GM23338 (cell line): ENCODE measurements at places on chromosomes 6 and 20. TPM values are rescaled to one million over a fixed set of nuclear protein-coding genes. Genes with fewer than 3 reads are reported as not detected.

DNA sequence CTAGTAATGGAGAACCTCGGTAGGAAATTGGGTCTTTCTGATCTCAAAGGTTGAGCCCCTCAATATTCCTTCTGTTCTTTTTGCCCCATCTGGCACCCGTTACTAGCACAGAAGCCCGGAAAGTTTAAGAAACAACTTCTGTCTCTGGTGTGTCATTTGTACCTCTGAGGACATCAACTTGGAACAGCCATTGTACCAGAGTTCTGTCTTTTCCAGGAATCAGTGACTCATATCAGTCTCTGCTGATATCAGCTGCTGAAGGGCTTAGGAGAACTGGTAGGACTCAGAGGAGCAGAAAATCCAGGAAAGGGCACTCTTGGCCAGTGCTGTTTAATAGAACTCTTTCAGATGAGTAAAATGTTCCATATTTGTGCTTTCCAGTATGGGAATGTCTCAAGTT, 78.3 kb upstream of the CHD6 start:
- DNase-seq: no peak

DNA sequence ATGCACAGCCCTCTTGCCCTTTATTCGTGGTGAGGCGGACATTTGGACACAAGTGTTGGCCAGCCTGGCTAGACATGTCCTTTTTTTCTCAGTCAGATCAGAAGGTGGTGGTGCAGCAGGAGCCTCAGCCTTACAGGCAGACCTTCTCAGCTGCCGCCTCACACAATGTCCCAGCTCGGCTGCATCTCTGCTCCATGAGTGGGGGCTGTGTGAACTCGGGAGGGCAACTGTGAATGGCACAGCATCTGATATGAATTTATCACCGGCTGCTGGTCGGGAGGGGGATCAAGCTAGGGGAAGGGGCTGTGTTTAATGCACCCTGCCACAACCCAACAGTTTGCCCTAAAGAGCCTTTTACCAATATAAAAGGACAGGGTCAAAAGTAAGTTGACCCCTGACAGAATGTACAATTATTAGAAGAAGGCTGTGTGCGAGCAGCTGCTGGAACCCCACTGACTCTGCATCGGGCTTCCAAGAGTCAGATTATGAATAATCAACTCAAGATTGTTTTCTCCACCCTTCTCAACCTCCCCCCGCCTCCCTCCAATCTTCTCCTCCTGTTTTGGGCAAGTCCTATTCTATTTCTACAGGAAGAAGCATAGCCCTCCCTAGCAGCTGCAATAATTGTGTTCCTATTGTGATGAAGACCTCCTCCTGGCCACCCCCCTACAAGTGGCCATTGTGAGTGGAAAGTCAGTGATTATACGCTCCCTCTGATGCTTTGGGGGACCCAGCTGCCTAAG, 245.2 kb downstream of the PKHD1 start:
- DNase-seq: no peak

DNA sequence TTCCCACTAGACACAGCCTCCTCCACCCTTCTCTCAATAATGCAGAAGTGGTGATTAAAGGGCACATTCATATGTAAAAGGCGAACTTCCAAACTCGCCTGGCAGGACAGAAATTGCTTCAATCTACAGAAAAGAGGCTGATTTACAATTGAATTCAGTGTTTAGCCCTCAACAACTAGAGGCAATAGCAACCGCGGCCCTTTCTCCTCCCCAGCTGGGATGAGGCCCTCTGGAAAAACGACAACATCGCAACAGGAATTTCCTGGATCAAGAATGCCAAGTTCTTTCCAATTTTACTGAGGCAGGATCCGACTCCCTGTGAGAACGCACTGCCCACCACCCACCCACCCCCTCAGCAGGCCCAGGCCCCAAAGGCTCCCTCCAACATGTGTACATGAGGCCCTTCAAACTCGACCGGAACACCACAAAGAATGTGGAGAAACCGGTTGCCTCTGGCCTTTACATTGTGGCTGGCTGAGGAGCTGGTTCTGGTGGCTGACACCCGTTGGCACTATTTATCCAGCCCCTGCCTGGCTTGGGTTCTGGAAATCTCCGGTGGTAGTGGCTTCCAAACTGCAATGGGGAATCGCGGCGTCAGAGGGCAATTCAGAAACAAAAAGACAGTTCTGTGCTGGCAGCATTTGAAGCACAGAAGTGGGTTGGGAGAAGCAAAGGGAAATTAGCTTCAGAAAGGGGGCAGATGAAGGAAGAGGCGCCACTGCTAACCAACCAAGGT, 36.8 kb downstream of the ZMYND8 start:
- DNase-seq: peak; percentile 98

DNA sequence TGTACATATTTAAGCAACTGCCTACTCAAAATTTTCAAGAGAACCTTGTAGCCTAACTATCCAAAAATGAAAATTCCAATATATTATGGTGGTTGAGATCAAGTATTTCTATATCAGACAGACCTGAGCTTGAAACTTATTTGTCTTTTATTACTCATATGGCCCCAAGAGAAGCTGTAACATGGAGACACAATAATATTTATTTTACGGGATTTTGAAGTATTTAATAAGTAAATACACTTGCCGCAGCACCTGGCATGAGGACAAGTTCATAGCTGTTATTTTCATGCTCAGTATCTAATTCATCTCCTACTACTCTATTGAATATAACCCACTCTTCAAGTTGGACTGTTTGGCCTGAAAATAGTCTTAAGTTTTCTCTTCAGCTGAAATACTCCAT, 28.0 kb downstream of the PTPRK start:
- no peak for DNase-seq

GRCh38 chr6:145548933-145549648, 186.2 kb downstream of the EPM2A start:
- DNase-seq: no peak

DNA sequence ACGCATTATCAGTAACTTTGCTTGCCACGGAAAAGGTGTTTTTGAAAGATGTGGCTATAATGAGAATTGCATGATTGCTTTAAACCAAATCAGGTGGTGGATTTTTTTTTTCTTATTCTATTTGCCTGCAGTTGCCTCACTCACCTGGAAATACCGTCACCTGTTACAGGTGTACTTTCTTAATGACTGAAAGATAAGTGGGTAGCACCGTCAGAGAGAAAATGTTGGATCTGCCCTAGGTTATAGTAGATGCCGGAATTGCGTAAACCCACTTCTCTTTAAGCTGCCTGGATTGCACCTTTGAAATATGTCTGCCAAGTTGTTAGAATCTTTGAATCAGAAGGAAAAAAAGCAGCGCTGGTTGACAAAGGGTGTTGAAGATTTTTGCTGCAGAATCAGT, 68.5 kb downstream of the SH3BGRL2 start:
- DNase-seq: no peak

- DNase-seq: peak; percentile 62
These were observed 719 bp downstream of the HSP90AB1 start for GRCh38 chr6:44247338-44248302.

DNA sequence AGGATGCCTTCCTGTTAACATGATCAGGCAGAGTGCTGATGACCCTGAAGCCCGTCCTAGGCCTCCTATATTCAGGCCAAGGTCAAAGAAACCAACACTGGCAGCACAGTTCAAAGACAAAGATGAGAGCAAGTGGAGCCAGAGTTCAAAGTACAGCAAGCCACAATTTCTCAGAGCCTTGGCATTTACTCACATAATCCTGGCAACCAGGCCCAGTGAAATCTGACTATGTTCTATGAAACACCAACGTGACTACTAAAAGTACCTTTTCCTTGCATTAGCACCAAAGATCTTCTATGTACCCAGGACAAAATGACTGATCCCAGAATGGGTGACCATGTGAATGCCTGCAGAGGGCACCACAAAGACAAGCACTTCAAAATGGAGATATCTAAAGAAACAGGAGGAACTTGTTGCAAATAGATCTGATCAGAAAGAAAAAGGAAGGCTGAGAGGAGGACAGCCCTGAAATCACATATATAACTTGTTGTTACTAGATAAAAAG, 3.9 kb downstream of the NFS1 start:
- DNase-seq: no peak

DNA sequence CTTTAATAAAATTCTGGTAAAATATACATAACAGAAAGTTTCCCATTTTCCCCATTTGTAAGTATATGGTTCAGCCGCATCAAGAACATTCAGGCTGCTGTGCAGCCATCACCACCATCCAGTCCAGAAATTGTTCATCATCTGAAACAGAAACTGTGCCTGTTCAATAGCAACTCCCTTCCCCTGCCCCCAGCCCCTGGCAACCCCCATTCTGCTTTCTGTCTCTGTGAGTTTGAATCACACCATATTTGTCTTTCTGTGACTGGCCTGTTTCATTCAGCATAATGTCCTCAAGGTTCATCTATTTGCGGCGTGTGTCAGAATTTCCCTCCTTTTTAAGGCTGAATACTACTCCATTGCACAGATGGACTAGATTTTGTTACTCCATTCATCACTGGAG, 19.1 kb downstream of the VSTM2L start:
- DNase-seq: no peak

DNA sequence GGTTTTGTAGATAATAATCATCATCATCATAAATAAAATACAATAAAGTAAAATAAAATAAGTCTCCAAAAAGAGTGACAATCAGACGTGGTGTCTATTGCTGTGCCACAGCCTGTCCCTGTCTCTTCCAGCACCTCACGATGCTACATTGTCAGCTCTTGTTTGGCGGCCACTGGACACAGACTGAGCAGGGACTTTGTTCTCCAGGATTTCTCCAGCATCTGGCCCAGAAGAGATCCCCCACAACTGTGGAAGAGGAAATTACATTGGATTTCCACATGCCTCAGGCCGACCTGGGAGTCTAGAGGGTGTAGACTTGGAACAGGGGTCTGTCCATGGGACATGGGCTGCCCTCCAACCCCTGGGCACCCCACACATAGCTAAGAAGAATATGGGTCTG, 39.2 kb upstream of the RALY start:
- DNase-seq: no peak

- DNase-seq: peak; percentile 25
These were observed 93.2 kb upstream of the AKIRIN2 start for GRCh38 chr6:87794922-87795885.

- no peak for DNase-seq
These were observed 100.7 kb downstream of the F13A1 start for GRCh38 chr6:6219716-6220115.

DNA sequence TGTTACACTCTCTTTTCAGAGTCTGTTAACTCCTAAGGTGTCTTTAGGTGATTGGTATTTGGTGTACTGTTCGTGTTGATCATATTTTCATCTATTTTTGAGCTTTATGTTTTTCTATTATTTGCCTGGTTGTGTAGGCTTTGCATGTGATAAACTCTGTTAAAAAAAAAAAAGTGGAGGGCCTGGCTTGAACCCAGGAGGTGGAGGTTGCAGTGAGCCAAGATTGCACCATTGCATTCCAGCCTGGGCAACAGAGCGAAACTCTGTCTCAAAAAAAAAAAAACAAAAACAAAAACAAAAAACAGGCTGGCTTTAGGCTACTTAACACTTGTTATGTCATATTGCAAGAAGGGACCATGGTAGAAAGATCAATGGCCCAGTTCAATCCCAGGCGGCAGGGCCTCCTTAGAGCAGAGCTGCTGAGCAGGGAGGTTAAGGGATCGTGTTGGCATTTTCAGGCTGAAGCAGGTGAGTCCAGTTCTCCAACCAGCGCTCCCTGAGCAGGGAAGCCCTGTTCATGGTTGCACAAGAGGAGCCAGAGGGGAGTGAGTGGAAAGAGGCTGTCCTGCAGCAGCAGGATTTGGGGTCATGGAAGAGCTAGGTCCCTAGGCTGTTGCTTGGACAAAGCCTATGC, 8.5 kb downstream of the PYGB start:
- no peak for DNase-seq

DNA sequence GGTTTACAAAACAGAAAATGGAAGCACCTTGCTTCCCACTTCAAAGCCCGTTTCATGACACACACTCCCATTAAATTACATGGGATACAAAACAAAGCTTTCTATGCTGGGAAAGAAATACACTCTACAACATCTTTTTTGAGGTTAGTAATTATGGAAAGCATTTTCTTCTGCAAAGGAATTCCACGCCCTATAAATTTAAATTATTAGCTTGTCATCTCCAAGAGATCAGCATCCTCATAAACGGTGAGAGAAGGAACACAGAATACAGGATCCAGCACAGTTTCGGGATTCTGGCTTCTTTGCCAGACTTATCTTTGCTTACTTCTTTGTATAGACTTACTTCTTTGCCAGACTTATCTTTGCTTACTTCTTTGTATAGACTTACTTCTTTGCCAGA, 1.3 kb upstream of the SMPDL3A start:
- DNase-seq: no peak

- DNase-seq: peak; percentile 67
These were observed 46.3 kb downstream of the OR2B2 start for GRCh38 chr6:27865850-27866356.

DNA sequence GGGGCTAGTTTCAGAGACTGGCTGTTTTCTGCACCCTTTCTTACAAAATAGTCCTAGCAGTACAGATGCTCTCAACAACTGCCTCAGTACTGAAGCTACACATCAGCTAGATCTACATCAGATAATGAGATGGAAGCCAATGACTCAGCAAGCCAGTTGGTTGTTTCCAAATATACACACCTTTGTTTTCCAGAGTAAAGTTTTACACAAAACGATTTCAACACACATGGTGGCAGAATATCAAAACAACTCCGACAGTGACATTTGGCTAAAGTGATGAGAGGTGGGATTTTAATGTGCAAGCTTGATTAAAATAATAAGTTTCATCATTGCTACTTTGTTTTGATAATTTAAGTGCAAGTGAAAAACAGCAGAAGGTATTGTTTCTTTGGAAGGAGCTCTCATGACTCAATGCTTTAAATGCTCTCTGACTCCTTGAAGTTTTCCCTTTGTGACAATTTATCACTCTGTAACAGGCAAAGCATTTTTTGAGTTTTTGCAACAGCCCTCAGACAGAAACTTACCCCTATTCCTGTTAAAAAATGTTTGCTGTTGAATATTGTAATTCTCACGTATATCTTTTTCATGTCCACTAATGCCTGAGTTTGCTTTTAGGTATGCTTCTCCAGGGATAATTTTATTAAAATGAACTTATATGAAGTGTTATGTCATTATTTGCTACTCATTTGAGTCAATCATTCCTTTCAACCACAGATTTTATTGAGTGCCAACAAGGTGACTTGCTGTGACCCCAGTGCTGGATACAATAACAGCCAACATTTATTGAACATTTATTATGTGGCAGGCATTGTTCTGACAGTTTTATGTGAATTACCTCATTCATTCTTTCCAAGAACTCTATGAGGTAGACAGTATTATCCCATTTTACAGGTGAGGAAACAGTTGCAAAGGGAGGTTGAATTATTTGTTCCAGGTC, 882.0 kb downstream of the TFAP2A start:
- DNase-seq: no peak

The BPIFB2 gene
- total RNA-seq: not detected in 2 replicates

DNA sequence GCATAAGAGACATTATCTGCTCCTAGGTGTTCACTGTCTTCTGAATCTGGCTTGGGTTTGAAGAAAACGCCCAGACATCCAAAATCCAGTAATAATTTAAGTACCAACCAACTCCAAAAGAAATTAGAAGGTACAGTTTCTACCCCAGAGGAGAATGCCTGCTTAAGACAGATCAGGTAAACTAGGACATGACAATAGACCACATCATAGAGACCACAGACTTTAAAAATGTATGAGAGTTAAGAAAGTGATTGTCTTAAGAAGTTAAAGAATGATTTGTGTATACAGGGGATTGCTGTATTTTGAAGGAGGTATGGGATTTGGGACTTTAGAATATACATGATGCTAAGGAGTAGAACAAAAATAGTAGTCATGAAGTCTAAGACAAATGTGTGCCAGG, 120.8 kb upstream of the EDN1 start:
- DNase-seq: no peak

GRCh38 chr6:46367354-46368168, 123.7 kb downstream of the RCAN2 start:
- no peak for DNase-seq

The LGSN gene
- 0.45 TPM in 1 of 2 replicates, not detected in the other for total RNA-seq

The PTPRT gene
- not detected in 2 replicates for total RNA-seq

GRCh38 chr6:151149793-151150192, 90.0 kb upstream of the AKAP12 start:
- no peak for DNase-seq

The ADTRP gene
- not detected in 2 replicates for total RNA-seq
